HT1080 (cell line): ENCODE measurements at places on chromosomes 1 and 21.

DNA sequence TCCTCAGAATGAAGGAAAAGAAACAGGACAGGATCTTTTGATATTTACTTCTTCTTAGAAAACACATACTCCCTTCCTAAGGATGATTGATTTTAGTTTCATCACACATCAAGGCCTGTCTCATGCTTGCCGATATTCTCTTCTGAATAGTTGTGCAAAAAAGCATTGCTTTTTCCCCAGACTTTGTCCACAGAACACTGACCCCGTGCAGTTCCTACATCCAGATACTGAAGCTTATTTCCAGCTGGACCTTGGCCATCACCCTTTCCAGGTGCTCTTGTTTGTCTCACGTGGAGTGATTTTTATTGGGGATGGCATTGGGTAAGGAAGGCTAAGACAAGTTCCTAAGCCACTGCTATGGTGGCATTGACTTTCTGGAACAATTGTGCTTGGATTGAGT, 197.3 kb upstream of the HOOK1 start:
- no peak for DNase-seq

DNA sequence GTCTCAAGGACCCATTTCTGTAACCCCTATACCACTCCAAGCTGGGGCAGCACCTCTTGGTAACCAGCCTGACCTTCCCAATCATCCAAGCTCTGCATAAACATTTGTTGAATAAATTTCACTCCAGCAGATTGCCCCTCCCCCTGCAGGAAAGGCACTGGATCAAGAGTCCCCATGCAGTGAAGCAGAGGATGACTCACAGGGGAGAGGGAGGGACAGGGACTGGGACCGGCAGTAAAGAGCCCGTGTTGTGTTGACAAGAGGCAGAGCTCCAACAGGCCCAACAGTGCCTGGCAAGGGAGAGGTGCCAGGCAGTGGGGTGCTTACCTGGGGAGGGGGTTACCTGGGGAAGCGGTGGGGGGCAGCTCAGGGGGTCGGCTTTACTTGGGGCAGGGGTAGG, 32.3 kb downstream of the SLC9A1 start:
- DNase-seq, result peak; percentile 84

DNA sequence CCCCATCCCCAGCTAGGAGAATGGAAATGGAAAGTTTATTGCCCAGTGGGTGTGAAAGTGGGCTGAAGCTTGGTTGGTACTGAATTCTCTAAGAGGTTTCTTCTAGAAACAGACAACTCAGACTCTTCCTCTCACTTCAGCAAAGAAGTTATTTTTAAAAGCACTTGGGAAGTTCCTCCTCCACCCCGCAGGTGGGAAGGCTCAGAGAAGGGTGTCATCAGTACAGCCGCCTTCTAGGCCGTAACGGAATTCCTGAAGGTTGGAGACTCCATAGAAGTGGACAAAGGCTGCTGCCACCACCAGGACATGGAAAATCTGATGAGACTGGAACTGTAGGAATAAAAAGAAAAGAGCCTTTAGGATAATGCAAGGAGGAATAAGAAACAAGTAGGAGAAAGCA, 14.3 kb upstream of the KLHL12 start:
- no peak for DNase-seq

GRCh38 chr1:59165353-59165752, 131.5 kb upstream of the FGGY start:
- no peak for DNase-seq

DNA sequence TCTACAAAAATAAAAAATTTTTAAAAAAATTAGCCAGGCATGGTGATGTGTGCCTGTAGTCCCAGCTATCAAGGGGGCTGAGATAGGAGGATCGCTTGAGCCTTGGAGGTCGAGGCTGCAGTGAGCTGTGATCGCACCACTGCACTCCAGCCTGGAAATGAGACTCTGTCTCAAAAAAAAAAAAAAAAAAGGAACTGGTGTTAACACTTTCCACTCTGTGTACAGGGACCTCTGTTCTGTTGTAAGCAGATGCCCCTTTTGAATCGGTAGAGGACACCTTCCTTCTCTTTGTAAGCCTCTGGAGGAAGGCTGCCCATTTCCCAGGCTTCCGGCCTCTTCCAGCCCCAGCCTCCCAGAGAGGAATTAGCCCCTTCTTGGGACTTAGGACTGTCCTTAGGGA, 7.3 kb upstream of the C1orf210 start:
- no peak for DNase-seq
